ENCODE measurements at places on chromosomes 3 and 15.
A peak's percentile ranks its signal among the peaks of the same experiment; 100 is the strongest.

DNA sequence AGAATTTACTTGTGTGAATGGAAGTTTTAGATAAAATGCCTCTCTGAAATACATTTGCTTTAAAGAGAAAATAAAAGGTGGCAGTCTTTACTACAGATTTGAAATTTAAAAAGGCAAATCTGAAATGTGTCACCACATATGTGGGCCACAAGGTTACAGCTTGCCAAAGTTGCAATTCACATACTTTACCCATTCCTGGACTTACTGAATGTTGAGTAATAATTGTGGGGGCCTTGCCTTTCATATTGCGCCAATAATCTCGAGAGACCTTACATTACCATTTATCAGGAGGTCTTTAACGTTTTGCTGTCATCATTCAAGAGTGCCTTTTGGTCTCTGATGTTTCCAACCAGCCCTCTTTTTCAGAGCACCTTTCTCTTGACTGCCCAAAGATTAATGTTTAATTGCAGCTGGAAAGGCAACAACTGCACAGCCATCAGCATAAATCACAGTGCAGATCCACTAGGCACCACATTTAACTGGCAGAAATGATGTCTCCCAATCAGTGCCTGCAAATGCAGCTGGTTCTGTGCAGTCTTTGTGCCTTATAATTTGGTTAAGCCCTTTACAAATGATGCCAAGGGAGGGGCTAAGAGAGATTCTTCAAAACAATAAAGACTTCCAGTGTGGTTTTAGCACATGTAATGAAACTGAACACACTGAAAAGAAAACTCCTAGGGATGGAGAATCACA, 206.8 kb downstream of the MAGI1 start:
- DNase-seq: no peak

DNA sequence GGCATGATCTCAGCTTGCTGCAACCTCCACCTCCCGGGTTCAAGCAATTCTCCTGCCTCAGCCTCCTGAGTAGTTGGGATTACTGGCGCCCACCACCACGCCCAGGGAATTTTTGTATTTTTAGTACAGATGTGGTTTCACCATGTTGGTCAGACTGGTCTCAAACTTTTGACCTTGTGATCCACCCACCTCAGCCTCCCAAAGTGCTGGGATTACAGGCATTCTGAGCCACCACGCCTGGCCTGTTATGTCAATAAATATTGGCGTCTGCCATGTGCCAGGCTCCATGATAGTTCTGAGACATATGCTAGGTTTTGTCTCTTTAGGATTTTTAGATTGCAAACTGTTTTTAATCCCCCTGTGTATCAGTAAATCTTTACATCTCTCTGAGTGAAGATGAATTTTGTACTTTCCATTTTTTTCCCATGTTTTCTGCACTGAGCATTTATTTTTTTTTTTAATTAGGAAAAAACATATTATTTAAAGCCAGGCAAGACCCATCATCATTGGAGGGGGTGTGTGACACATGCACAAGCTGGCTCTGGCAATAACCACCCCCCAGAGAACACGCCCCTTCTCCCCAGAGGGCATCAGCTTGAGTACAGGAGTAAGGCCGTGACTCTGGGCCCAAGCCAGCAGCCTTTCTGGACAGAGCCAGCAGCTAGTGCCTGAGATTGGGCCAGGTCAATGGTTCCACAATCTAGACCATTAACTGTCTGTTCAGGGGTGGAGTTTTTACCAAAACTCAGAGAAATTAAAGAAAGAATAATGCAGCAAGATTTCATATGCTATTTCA, 51.0 kb upstream of the ATP1B3 start:
- DNase-seq: no peak

GRCh38 chr3:185959609-185960521, 22.1 kb upstream of the TRA2B start:
- no peak for DNase-seq

DNA sequence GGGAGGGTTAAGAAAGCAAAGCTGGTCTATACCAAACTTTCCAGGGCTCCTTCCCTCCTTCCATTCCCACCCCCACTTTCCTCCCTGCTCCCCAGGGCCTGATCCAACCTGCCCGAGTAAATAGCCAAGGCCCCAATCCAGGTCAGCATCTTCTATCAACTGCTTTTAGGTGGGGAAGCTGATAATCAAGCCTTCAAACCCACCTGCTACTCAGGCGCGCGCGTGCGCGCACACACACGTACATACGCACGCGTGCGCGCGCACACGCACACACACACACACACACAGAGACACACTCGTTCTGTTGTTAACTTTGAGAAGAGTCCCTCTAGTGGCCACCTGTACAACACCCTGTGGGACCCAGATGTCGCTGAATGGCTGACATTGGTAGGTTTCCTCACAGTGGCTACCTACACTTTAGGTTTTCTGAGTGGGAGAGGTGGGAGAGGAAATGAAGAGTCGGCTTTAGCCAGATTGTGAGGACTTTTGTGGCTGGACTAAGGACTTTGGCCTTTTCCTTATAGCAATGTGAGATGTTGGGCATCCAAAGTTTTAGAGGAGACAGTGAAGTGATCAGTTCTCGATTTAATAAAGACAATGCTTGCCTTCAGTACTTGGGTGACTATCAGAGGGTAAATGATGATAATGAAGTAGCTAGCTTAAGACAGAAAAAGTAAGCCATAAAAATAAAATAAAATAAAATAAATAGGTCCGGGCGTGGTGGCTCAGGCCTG, 179.9 kb upstream of the C2CD4B start:
- DNase-seq: peak; percentile 6

DNA sequence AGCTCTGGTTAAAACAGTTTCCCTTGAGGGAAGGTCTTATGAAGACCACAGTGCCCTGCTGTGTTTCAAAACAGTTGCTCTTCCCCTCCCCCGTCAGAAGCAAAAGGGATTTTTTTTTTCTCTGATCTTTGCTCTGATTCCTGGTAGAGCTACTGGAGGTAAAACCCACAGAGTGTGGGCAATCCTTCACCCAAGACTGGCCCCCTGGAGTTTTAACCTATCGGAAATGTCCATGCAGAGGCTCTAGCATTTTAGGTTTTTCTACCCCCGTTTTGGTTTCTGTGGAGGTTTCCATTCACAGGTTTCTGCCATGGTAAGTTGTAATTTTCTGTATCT, 27.7 kb downstream of the GRM2 start:
- DNase-seq: no peak

GRCh38 chr15:94259121-94259751, 27.9 kb downstream of the MCTP2 start:
- no peak for DNase-seq

GRCh38 chr3:64554096-64554920, 133.5 kb downstream of the ADAMTS9 start:
- no peak for DNase-seq

GRCh38 chr3:79247725-79248043, 520.1 kb downstream of the ROBO1 start:
- DNase-seq: no peak

DNA sequence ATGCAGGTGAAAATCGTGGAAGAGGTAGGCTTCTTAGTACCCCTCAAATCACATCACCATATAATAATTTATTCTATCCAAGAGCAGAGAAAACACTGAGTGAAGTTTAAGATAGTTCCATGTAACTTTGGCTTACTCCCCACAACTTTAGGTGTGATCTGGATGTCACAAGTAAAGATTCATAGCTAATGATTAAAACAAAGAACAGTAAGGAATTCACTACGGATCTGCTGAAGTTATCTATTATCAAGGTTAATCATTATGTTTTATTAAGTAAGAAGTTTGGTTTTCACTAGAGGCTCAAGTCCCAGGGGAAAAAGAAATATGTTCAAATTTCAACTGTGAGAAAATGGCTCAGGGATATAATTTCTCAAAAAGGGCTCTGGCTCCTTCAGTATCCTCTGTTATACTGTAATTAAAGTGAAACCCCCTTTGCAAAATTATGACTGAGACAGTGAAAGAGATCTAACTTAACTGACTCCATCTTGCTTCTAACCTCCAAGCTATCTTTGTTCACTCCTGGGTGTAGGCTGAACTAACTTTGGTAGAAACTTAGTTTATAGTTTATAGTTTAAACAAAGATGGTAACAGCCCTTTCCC, 17.1 kb downstream of the CD80 start:
- no peak for DNase-seq

- no peak for DNase-seq
Observed at GRCh38 chr3:122516846-122517360, 2.2 kb upstream of the KPNA1 start.

- DNase-seq: no peak
Observed at GRCh38 chr15:68808770-68809169, 11.9 kb downstream of the ANP32A start.

GRCh38 chr3:184145111-184145524, 10.0 kb downstream of the EIF2B5 start:
- no peak for DNase-seq

GRCh38 chr3:180048103-180048502, 11.4 kb upstream of the PEX5L start:
- no peak for DNase-seq

DNA sequence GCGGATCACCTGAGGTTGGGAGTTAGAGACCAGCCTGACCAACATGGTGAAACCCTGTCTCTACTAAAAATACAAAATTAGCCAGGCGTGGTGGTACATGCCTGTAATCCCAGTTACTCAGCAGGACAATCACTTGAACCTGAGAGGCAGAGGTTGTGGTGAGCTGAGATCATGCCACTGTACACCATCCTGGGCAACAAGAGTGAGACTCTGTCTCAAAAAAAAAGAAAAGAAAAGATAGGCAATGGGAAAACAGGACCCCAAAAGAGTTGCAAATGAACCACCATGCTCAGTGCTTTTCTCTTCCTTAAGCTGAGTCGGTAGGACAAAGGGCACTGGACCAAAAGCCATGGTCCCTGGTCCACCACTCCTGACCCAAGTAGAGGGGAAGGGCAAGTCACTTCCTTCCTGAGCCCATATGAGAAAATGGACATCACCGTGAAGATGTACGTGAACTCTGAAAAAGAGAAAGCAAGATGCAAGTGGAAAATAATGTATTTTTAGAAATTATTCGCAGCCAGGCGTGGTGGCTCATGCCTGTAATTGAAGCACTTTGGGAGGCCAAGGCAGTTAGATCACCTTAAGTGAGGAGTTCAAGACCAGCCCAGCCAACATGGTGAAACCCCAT, 2.6 kb downstream of the ITGB5 start:
- no peak for DNase-seq

DNA sequence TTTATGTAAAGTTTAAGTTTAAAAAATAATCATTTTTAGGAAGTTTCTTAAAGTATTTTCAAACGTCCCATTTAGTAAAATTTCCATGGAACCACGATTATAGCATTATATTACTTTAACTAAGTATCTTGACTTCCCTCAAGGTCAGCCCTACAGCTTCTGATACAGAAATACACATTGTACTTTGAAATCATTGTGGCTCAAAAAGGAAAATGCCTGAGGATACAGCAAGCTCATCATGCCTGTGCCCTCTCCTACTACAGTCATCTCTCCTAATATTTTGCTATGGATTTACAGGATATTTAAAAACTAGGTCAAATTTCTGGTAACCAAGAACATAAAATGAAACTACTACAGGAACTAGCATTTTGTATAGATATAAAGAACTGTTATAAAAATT, 51.8 kb downstream of the GBE1 start:
- DNase-seq: no peak

GRCh38 chr3:108834551-108834950, 12.0 kb downstream of the TRAT1 start:
- DNase-seq: no peak

GRCh38 chr3:130687327-130687726, 59.3 kb downstream of the PIK3R4 start:
- DNase-seq: no peak

GRCh38 chr15:36359286-36359685, 220.1 kb upstream of the CDIN1 start:
- no peak for DNase-seq

DNA sequence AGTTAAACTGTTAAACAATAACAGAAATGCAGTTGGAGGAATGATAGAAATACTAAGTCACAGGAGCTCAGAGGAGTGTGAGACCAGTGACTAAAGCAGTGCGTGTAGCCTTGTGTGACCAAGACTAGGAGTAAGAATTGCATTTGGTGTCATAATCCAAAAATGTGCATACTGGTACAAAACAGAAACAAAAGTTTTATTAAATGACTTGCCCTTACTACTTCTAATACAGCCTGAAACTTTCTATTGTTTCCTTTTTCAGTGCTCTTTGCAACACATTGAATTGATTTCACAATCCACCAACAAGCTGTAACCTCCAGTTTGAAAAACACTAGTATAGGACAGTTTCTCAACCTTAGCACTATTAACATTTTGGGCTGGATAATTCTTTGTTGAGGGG, 17.1 kb downstream of the SNX1 start:
- DNase-seq: no peak

GRCh38 chr3:73604451-73604850, 20.3 kb downstream of the PDZRN3 start:
- no peak for DNase-seq

- peak; percentile 70 for DNase-seq
Observed at GRCh38 chr3:85360742-85361387, 402.1 kb downstream of the CADM2 start.

GRCh38 chr15:84982301-84982920, 755 bp downstream of the PDE8A start:
- peak; percentile 37 for DNase-seq

DNA sequence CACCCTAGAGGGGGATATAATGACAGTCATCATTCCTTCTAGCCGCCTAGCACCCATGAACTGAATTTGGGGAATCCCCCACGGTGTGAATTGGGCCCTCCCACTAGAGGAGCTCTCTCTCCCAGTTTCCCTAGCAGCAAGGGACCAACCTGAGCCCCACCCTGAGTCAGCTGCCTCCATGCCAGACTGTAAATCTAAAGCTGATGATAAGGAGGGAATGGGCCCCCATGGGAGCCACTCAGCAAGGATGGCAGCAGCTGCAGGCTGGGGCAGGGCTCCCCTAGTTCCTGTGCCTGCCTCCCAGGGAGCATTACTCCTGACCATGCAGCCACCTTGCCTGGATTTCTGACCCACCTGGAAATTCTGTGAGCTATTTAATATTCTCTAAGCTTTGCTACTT, 57.0 kb upstream of the PXYLP1 start:
- no peak for DNase-seq

DNA sequence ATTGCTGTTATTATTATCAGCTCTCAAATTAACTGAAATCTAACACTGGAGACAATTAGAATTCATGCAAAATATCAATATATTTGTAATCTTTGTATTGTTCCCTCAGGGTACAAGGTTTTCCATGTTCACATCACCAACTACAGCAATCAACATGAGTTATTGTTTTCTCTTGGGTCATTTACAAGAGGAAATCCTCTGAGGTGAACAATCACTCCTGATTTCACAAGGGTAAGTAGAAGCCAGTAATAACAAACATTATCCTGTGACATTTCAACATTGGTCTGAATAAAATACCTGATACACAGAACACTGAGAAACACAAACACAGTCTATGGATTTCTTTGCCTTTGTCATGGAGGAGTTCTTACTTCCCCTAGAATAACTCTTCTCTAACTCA, 174.0 kb downstream of the SUCNR1 start:
- DNase-seq: no peak

- no peak for DNase-seq
Observed at GRCh38 chr3:111943533-111943932, 35.3 kb upstream of the ABHD10 start.

- DNase-seq: no peak
Observed at GRCh38 chr15:53693729-53694475, 65.6 kb downstream of the WDR72 start.

- DNase-seq: no peak
Observed at GRCh38 chr15:89243046-89243690, 611 bp upstream of the FANCI start.

- DNase-seq: no peak
Observed at GRCh38 chr3:179318876-179319275, 4.0 kb upstream of the ZNF639 start.
